ENCODE measurements at places on chromosomes 7 and 10. TPM values are rescaled to one million over a fixed set of nuclear protein-coding genes. Genes with fewer than 3 reads are reported as not detected.

CCDC172 gene
- not detected for total RNA-seq

RPEL1 gene
- not detected for total RNA-seq

ALDH18A1 gene
- 113 TPM for total RNA-seq

ASB10 gene
- total RNA-seq = not detected

TMEM176B gene
- total RNA-seq = 0.09 TPM

HMX3 gene
- total RNA-seq = not detected

TUBB8 gene
- not detected for total RNA-seq

TEX36 gene
- not detected for total RNA-seq

ZNF800 gene
- total RNA-seq = 13.1 TPM

CARD11 gene
- 46.0 TPM for total RNA-seq

KIF11 gene
- total RNA-seq = 24.6 TPM

SSBP1 gene
- 181 TPM for total RNA-seq

RAMP3 gene
- total RNA-seq = not detected

FAM24A gene
- total RNA-seq = not detected

TRPV6 gene
- total RNA-seq = not detected

CPA5 gene
- not detected for total RNA-seq

AQP1 gene
- 14.2 TPM for total RNA-seq

SSC4D gene
- 0.47 TPM for total RNA-seq

C10orf105 gene
- total RNA-seq = not detected

SPDYE6 gene
- not detected for total RNA-seq

TMEM273 gene
- 6.1 TPM for total RNA-seq

PIP gene
- not detected for total RNA-seq

AKR1C8 gene
- not detected for total RNA-seq

MRPS17 gene
- 20.4 TPM for total RNA-seq

UNCX gene
- total RNA-seq = not detected

MNX1 gene
- not detected for total RNA-seq

RNF148 gene
- 1.4 TPM for total RNA-seq

GPR15LG gene
- not detected for total RNA-seq

ODAD2 gene
- 0.36 TPM for total RNA-seq

TSPAN12 gene
- total RNA-seq = 10.7 TPM

FAM20C gene
- total RNA-seq = 19.8 TPM

LMBR1 gene
- 112 TPM for total RNA-seq

VSTM2A gene
- not detected for total RNA-seq

FIS1 gene
- 300 TPM for total RNA-seq

HPS6 gene
- 26.4 TPM for total RNA-seq

PLA2G12B gene
- not detected for total RNA-seq

ASZ1 gene
- not detected for total RNA-seq

ASAH2 gene
- 0.63 TPM for total RNA-seq

MEOX2 gene
- under 0.01 TPM for total RNA-seq

PLXNA4 gene
- total RNA-seq = 18.4 TPM

CFAP46 gene
- 2.3 TPM for total RNA-seq

MRC1 gene
- 8.8 TPM for total RNA-seq

SEC61G gene
- total RNA-seq = 210 TPM

MRLN gene
- total RNA-seq = not detected

GBX1 gene
- not detected for total RNA-seq

ACTR3C gene
- not detected for total RNA-seq

FOXI2 gene
- not detected for total RNA-seq

UCN3 gene
- not detected for total RNA-seq

RTKN2 gene
- total RNA-seq = 0.09 TPM

CLCN1 gene
- total RNA-seq = not detected

NEUROD6 gene
- not detected for total RNA-seq

FEZF1 gene
- total RNA-seq = not detected

LRMDA gene
- 7.9 TPM for total RNA-seq

All from endothelial cell of coronary artery (primary cell).